ENCODE measurements at places on chromosomes 16 and 17. TPM values are rescaled to one million over a fixed set of nuclear protein-coding genes. Genes with fewer than 3 reads are reported as not detected.
A peak's percentile ranks its signal among the peaks of the same experiment; 100 is the strongest.

- DNase-seq, result no peak
These were observed 49.9 kb upstream of the WSB1 start for GRCh38 chr17:27244011-27244410.

DNA sequence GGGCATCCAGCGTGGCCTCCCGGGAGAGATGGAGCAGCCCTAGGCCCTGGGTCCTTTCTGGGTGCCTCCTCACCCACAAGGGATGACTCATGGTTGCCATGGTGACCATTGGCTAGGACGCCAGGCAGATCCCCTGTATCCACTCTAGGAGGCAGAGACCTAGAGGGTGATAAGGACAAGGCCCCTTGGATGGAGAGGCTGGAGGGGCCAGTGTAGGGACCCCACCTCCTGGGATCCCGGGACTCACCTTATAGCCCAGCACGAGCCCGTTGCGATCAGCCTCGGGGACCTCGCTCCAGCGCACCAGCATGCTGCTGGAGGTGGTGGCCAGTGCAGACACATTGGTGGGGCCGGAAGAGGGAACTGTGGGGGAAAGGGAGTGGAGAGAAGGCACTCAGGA, 82.2 kb upstream of the CDC42EP4 start:
- DNase-seq, result peak; percentile 20

- no peak for DNase-seq
These were observed 31.4 kb downstream of the SPHK1 start for GRCh38 chr17:76415786-76416185.

GRCh38 chr16:70478912-70479341, 24.5 kb downstream of the FCSK start:
- no peak for DNase-seq

Gene ABCC6
- 2.2 TPM for total RNA-seq

Gene PARN
- 17.2 TPM for total RNA-seq

- no peak for DNase-seq
These were observed 6.6 kb upstream of the ATP6V0C start for GRCh38 chr16:2507052-2507659.

Gene KRT39
- not detected for total RNA-seq

DNA sequence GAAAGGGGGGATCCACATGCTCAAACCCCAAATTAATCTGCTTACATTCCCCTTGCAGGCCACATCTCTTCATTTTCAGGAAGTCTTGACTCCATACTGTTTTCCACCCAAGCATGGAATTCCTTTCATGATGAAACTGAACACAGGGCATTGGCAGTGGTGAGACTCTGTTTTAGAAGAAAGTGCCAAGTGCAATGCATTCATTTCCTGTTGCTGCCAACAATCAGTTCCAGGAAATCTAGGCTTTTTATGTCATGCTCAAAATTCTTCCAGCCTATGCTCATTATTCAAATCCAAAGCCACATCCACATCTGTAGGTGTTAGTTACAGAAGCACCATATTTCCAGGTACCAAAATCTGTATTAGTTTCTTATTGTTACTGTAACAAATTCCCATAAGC, 4.1 kb downstream of the CCL2 start:
- DNase-seq, result no peak

DNA sequence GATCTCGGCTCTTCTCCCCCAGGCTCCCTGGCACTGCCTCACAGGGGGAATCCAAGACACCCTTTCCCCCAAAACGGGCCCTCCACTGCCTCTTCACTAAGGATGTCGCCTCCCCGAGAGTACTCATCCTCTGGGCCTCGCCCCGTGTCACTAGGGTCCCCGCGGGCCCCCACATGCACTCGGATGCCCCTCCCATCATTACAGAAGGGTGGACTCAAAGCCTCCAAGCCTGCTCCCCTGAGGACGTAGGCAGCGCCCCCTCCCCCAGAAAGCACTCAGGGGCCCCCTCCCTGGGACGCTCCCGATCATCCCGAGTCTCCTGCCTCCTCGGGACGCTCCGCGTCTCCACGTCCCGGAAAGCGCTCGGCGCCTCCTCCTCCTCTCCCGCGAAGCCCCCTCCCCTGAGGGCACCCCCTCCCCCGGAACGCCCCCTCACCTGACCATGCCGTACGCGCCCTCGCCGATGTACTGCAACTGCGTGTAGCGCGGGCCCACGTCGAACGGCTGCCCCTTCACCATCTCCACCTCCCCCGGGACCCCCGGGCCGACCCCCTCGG, 338 bp downstream of the MAPK3 start:
- no peak for DNase-seq

- DNase-seq, result no peak
These were observed 4.7 kb upstream of the ZNHIT3 start for GRCh38 chr17:36481829-36482228.

Data from Right ventricle myocardium inferior (tissue), 1 donor.